Lung (tissue), 17 donors: ENCODE measurements at places on chromosomes 1 and 21. TPM values are rescaled to one million over a fixed set of nuclear protein-coding genes. Genes with fewer than 3 reads are reported as not detected.

The GBP1 gene
- 58.6 TPM for polyA plus RNA-seq

The FAM72D gene
- 0.41 TPM for polyA plus RNA-seq

The RRP1 gene
- polyA plus RNA-seq = 15.8 TPM

- peaks cover 4% of the 10 kb centered on the region for H3K4me1 ChIP-seq
- H3K27me3 ChIP-seq = no peaks in the 10 kb centered on the region
- DNase-seq = no peak
- no peak overlapping the region for H3K27ac ChIP-seq
Observed at GRCh38 chr1:154171880-154172279, 17.0 kb upstream of the NUP210L start.

- H3K4me1 ChIP-seq = no peaks in the 10 kb centered on the region
- H3K27ac ChIP-seq = no peak overlapping the region
Observed at GRCh38 chr1:89005286-89006151, 13.1 kb upstream of the KYAT3 start.

DNA sequence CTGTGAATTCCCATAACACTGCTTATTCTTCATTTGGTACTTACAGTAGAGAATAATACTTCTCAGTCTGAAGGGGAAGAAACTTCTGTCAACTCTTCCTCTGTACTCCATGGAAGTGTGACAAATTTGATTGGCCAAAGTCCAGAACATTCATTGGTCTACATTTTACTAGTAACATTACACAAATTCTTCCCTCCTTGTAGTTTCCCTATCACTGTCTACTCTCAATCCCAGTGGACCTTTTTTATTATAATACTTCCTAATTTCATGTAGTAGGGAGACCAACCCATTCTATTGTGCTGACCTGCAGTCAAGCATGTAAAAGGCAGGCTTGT lies 74.7 kb downstream of the ALG6 start:
- DNase-seq = peak; percentile 16
- no peak overlapping the region for H3K4me3 ChIP-seq
- peaks cover 4% of the 10 kb centered on the region for H3K4me1 ChIP-seq

GRCh38 chr1:9922342-9922741 lies 12.3 kb upstream of the CTNNBIP1 start:
- DNase-seq = no peak
- no peaks in the 10 kb centered on the region for H3K4me1 ChIP-seq
- no peak overlapping the region for H3K4me3 ChIP-seq
- H3K36me3 ChIP-seq = peaks cover 2% of the 10 kb centered on the region
- H3K27me3 ChIP-seq = no peaks in the 10 kb centered on the region
